ENCODE measurements at places on chromosomes 12 and 14. TPM values are rescaled to one million over a fixed set of nuclear protein-coding genes. Genes with fewer than 3 reads are reported as not detected.
A peak's percentile ranks its signal among the peaks of the same experiment; 100 is the strongest.

The KRT85 gene
- not detected for total RNA-seq

The SLCO1C1 gene
- total RNA-seq: not detected

The IRAK3 gene
- total RNA-seq: 35.9 TPM

The ANKRD33 gene
- total RNA-seq: not detected

The TAS2R9 gene
- not detected for total RNA-seq

The OR11G2 gene
- total RNA-seq: not detected

The LTB4R2 gene
- 3.0 TPM for total RNA-seq

The TAS2R46 gene
- total RNA-seq: 23.2 TPM

The ASPG gene
- not detected for total RNA-seq

The SPTB gene
- total RNA-seq: 14.9 TPM

DNA sequence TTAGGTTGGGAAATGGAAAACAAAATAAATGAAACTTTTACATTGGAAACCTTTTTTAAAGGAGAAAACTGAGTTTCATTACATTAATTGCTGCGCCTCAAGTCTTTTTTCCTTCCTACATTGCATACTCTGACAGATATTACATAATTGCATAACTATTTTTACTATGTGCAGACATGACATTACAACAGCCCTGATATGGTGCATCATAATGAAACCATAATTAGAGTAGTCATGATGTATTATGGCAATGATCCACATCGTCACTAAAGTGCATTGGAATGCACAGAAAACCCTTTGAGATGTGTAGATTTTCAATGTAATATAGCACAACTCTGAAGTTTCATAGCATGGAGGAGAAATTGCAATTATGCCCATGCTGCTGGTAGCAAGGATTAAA, 217.8 kb upstream of the NPAS3 start:
- H3K4me3 ChIP-seq: no peak overlapping the region
- no peaks in the 10 kb centered on the region for H3K27me3 ChIP-seq
- DNase-seq: no peak

- DNase-seq: no peak
- peaks cover 37% of the 10 kb centered on the region for H3K27me3 ChIP-seq
Measured at GRCh38 chr14:28769276-28769880, 2.8 kb downstream of the FOXG1 start.

GRCh38 chr14:94373708-94374107, 14.7 kb downstream of the SERPINA1 start:
- H3K27me3 ChIP-seq: no peaks in the 10 kb centered on the region
- no peak overlapping the region for H3K4me3 ChIP-seq
- no peaks in the 10 kb centered on the region for H3K4me1 ChIP-seq
- DNase-seq: peak; percentile 73
- H3K36me3 ChIP-seq: no peaks in the 10 kb centered on the region

- peaks cover 15% of the 10 kb centered on the region for H3K36me3 ChIP-seq
- H3K4me3 ChIP-seq: no peak overlapping the region
- DNase-seq: no peak
- H3K27ac ChIP-seq: no peak overlapping the region
- H3K27me3 ChIP-seq: no peaks in the 10 kb centered on the region
Measured at GRCh38 chr12:32334371-32334777, 65.0 kb upstream of the FGD4 start.

- no peak overlapping the region for H3K4me3 ChIP-seq
- no peaks in the 10 kb centered on the region for H3K36me3 ChIP-seq
Measured at GRCh38 chr12:12081836-12082497, 11.2 kb downstream of the BCL2L14 start.

DNA sequence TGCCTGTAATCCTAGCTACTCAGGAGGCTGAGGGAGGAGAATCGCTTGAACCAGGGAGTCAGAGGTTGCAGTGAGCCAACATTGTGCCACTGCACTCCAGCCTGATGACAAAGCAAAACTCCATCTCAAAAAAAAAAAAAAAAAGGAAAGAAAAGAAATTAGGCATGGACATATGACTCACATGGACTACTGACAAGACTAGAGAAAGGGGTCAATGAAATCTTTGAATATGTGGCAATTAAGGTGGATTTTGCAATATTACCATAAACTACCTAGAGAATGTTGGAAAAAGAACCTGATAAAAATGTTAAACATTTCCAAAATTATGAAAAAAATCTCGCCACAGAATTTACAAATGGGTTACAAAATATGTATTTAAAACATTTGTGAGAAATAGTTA, 873.6 kb downstream of the C12orf50 start:
- H3K4me3 ChIP-seq: no peak overlapping the region
- H3K27ac ChIP-seq: no peak overlapping the region
- DNase-seq: no peak
- no peaks in the 10 kb centered on the region for H3K36me3 ChIP-seq

- H3K27me3 ChIP-seq: no peaks in the 10 kb centered on the region
- DNase-seq: no peak
- no peak overlapping the region for H3K4me3 ChIP-seq
- no peaks in the 10 kb centered on the region for H3K36me3 ChIP-seq
- H3K4me1 ChIP-seq: no peaks in the 10 kb centered on the region
Measured at GRCh38 chr14:30234966-30235365, 307.3 kb upstream of the PRKD1 start.

GRCh38 chr12:101749657-101750056, 10.4 kb upstream of the SYCP3 start:
- DNase-seq: no peak
- no peaks in the 10 kb centered on the region for H3K27me3 ChIP-seq
- no peak overlapping the region for H3K27ac ChIP-seq
- H3K4me1 ChIP-seq: no peaks in the 10 kb centered on the region
- no peak overlapping the region for H3K4me3 ChIP-seq

DNA sequence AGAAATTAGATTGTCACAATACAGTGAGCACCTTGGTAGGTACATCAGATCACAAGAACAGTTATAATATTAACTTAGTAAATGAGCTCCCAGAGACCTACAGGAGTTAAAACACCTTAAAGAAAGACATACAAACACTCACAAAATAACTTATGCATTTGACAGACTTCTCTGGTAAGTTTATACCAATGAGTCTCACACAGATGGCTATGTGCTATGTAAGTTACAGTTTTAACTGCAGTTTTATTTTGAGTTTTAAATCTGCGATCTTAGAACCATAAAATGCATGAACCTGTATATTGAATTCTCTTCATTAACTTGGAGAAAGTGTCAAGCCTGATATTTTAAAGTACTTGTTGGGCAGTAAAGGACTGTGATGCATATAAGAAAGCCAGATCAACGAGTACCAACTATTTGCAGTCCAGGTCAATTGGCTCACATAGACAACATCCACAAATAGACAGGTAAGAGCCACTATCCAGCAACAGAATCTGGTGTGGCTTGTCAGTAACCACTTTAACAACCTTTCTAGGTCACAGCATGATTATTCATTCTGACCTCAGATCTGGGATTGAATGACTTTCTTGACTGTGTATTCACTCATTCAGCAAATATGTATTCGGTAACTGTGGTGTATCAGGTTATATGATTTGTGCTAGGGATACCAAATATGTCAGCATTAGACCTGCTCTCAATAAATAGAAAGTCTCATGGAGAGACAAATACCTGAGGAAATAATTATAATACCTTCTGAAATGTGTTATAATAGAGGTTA, 856.6 kb upstream of the MGAT4C start:
- no peak overlapping the region for H3K4me3 ChIP-seq
- peaks cover 3% of the 10 kb centered on the region for H3K4me1 ChIP-seq
- no peak overlapping the region for H3K27ac ChIP-seq
- H3K36me3 ChIP-seq: no peaks in the 10 kb centered on the region

DNA sequence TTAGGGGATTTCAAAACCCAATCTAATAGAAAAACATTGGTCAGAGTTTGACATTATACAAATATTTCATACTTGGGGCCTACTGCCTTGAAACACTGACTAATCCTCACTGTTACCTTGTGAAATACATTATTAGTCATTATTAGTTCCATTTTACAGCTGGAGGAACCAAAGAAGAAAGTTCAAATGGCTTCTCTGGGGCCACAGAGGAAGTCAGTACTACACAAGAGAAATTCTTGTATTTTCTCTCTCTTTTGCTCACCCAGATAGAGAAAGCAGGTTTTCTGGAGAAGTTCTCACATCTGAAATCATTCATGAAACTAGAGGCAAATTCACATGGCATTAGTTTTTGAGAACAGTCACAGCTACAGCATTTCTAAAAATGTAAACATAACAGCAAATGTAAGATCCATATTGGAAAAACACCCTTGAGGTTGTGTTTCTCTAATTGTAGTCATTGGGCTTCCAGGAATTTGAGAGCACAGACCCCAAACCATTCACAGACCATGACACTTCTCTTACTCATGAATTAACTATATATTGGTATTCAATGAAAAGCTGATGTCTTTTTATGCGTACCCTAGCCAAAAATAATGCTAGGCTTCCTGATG, 83.0 kb downstream of the LLPH start:
- no peak overlapping the region for H3K4me3 ChIP-seq
- no peaks in the 10 kb centered on the region for H3K4me1 ChIP-seq
- H3K27me3 ChIP-seq: no peaks in the 10 kb centered on the region
- DNase-seq: no peak

DNA sequence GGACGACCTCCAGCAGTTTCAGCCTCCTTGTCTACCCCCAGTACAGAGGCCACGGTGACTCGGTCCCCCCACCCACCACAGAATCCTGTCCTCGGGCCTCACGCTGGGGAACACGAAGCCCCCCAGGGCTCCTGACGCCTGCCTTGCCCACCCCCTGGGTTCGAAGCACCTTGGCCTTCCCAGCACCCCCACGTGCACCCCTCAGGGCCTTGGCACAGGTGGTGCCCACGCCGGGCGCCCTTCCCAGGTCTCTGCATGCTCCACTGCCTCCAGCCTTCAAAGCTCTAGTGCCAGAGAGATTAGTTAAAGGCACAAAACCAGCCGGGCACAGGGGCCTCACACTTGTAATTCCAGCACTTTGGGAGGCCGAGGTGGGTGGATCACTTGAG, 61.8 kb downstream of the NOC4L start:
- H3K4me1 ChIP-seq: peaks cover 3% of the 10 kb centered on the region
- DNase-seq: no peak
- no peaks in the 10 kb centered on the region for H3K27me3 ChIP-seq
- H3K4me3 ChIP-seq: no peak overlapping the region
- H3K36me3 ChIP-seq: no peaks in the 10 kb centered on the region

DNA sequence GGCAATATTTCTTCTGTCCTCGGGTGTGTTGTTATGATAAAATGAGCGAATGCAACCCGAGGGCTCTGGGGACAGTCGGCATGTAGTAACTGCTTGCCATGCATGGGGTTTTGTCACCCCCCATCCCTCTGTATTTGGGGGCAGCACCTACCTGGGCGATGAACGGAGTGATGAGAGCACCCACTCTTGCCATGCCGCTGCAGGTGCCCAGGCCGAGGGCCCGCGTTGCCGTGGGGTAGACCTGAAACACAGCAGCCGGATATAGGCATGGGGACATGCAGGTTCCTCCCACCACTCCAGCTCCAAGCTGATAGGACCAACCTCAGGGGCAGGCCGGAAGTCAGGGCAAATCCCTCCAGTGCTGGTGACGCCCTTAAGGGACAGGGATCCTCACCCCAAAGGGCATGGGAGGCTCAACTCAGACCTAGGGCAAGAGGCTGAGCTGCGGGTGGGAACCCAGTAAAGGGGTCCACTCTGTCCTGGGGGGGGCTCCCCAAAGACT, 35.8 kb downstream of the DAO start:
- no peak for DNase-seq
- H3K27me3 ChIP-seq: no peaks in the 10 kb centered on the region
- H3K36me3 ChIP-seq: no peaks in the 10 kb centered on the region
- no peak overlapping the region for H3K27ac ChIP-seq

DNA sequence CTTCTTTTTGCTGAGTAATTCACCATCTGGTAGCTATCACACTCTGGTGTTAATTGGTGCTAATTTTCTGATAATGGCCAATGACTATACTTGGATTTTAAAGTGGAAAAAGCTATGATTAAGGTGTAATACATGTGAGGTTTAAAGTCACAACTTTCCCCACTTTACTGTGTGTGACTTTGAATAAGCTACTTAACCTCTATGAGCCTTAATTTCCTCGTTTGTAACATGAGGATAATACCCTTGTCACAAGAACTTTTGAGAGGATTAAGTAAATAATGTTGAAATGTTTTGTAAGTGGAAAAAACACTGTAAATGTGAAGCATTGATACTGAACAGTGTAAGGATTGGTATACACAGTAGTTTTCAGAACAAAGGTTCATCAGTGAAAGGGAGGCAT, 65.3 kb downstream of the MSRB3 start:
- H3K27ac ChIP-seq: no peak overlapping the region
- H3K4me3 ChIP-seq: no peak overlapping the region
- no peaks in the 10 kb centered on the region for H3K4me1 ChIP-seq

DNA sequence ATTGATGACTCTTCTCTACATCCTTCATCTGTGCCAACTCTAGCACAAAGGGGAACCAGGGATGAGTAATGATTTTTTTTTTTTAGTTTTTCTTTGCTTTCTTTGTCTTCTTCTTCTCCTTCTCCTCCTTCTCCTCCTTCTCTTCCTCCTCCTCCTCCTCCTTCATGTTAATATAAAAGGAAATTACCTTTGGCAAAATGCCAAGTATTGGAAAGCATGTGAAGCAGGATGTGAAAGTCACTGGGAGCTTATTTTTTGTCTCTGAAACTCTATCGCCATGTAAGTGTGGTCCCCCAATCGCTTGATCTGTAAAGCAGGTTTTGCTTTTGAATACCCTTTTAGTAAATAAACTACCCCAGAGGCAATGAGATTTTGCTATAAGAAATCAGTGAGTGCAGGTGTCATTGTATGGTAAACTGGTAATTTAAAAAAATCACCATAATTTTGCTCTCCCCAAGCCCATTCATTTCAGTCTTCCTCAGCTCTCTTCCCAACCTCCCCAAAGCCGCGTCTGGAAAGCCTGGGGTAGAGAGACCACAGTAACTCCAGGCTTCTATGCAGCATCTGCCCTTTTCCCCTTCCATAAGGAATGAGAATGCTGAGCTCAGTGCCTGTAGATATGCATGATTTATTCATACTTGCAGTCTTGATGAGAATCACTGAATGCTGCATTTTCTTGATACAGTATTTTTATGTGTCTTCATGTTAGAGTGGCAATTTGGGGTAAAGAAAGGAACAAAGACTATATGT, 388.7 kb downstream of the TMEM117 start:
- DNase-seq: no peak
- H3K4me3 ChIP-seq: no peak overlapping the region
- no peaks in the 10 kb centered on the region for H3K36me3 ChIP-seq
- H3K27ac ChIP-seq: no peak overlapping the region
